Astrocyte of the hippocampus (primary cell): ENCODE measurements at places on chromosomes 7 and 10.

DNA sequence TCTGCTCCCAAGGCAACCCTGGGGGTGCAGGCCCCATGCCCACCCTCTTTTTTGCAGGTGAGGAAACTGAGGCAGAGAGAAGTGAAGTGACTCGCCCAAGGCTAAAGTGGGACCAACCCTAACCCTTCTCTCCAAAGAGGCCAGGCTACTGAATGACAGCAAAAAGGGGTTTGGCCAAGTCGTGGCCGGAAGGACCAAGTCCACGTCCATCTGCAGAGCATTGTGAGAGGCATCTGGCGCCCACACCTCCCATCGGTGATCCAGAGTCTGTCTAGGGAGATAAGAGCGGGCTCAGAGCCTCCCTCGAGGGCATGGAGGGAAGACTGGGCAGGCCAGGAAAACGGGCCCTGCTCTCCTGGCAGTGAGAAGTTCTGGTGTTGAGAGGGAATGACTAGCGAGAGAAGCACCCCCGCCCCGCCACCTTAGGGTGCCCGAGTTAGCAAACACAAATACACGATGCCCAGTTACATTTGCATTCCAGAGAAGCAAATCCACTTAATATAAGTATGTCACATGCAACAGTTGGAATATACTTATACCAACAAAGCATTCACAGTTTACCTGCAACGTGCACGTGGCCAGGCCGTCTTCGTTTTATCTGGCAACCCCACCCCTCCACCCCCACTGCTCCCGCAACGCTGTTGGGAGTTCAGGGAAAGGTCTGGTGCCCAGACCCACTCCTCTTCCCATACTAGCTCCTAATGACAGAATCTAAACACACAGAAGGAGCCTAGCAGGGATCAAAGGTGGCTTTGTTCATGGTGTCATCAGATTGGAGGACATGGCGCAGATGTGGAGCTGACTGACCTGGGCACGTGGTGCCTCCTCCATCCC lies 124.9 kb downstream of the OAT start:
- no peak for DNase-seq

DNA sequence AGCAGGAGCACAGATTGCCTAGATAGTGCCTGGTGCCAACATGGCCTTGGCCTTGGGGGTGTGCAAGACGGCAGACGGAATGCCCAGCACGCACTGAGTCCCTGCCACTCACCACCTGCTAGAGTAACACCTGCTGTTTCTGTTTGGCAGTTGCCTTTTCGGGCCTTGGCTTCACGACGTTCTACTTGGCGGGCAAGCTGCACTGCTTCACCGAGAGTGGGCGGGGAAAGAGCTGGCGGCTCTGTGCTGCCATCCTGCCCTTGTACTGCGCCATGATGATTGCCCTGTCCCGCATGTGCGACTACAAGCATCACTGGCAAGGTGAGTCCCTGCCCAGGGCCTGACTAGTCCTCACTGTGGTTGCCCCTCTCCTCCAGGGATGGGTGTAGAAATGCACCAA lies 118.0 kb downstream of the PLPP4 start:
- no peak for DNase-seq

- peak; percentile 42 for DNase-seq
Measured at GRCh38 chr10:86232644-86233043, 134.0 kb downstream of the GRID1 start.

DNA sequence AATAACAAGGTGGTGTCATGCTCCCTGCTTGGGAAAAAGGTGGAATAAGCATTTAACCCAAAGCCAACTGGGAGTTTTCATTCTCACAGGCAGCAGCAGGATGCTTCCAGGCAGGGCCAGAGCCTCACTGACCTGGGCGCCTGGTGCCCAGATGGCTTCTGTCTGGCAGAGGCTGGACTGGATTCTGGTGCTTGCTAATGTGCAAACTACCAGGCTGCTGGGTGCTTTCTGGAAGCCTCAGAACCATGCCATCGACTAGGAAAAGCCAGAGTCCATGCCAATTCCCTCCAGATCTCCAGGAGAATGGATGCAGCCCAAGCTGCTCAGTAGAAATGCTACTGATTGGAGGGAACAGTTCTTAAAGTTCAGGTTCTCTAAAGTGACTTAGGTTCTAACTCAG lies 36.2 kb downstream of the VIPR2 start:
- no peak for DNase-seq

DNA sequence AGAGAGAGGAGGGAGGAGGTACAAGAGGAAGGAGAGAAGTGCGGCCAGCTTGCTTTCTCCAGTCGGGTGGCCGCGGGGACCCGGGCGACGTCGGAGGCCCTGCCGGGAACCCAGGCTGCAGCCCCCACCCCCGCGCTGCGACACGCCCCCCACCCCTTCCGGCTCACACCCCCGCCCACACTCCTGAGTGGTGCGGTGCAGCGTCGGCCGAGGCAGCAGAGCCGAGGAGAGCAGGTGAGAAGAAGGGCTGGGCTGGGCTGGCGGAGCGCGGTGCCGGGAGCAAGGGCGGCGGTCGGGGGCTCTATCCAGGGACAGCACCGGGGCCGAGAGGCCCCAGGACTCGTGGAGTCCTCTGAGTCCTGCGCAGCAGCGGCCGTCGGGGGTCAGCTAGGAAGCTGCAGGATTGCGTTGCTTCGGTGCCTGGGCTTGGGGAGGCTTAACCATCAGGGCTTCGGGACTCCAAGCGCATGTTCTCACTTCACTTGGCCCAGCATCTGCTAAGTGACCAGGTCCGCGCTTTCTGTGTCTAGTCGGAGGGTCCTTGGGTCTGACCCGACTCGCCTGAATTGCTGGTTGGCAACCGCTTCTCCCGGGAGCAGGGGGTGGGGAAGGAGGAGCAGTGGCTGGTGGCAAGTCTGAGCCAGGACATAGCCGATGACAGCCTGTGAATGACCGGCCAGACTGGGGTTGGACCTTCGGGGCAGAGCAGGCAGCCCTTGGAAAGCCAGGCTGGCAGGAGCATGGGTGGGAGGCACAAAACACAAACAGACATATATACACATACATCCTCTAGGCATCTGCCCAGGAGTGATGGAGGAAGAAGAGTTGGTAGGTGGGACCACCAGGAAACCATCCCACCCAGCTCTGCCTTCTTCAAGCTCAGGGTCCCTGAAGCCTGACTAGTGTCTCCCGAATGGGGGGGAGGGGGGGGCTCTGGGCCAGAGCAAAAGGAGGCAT lies 683 bp downstream of the CHAT start:
- DNase-seq: no peak

DNA sequence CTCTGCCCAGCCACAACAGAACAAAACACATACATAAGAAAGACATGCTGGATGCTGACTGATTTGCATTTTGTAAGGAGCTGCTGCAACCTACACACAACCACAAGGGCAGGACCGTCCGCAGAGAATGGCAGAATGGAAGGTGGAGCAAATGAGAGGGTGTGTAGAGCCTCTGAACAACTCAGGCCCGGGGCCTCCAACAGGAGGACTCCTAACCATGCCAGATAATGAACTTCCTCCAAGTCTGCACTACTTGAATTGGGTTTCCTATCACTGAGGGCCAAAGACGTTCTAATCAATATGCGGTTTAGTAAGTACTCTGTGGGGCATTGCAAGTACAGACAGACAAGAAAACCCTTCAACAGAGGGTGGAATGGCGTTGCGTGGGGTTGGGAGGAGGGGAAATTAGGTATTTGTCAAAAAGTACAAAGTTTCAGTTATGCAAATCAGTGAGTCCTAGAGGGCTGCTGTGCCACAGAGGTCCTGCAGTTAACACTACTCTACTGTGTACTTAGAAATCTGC lies 14.6 kb downstream of the VOPP1 start:
- no peak for DNase-seq

- DNase-seq: no peak
Measured at GRCh38 chr10:96082748-96083147, 39.4 kb downstream of the CCNJ start.

GRCh38 chr7:24907311-24907886 lies 72.6 kb downstream of the OSBPL3 start:
- DNase-seq: peak; percentile 82

GRCh38 chr7:103989785-103990767 lies 618 bp upstream of the RELN start:
- DNase-seq: peak; percentile 55

DNA sequence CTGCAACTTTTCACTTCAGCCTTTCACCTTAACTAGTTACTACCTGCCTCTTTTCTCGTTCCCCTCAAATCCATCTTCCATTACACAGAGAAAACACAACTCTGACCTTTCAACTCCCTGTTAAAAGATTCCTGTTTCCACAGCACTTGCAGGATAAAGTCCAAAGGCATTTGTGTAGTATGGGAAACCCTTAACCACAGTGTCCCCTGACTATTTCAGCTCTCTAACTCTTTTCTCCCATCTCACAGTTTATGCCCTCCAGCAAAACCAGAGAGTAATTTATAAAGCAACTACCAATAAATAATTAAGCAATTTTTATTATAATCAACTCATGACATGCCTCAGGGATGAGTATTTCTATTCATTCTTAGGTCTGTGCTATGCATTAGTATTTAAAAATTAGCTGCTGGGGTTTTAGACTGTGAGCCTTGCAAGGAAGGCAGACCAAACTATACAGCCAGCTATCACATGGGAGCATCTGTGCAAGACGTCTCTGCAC lies 51.0 kb downstream of the COL1A2 start:
- no peak for DNase-seq

GRCh38 chr7:71349682-71350481 lies 217.9 kb downstream of the GALNT17 start:
- DNase-seq: no peak

- DNase-seq: no peak
Measured at GRCh38 chr10:49254556-49255318, 44.2 kb upstream of the C10orf71 start.

GRCh38 chr7:107810626-107811025 lies 7.6 kb upstream of the SLC26A3 start:
- no peak for DNase-seq

DNA sequence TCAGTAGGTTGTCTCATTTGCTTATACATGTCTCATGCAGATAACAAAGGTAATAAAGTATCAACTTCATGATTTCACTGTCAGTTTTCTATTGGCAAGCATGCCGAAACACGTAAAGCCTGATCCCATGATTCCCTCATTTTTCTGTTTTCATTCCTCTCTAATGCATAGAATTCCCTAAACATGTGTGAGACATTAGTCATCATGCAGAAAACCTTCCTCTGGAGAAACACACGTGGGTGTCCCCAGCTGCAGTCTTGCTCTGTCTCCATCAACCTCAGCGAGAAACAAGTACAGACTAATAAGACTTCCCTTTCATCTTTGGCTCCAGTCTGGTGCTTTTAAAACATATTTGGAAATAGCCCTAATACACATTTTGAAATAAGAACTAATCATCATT lies 432.7 kb upstream of the VSTM2A start:
- no peak for DNase-seq

DNA sequence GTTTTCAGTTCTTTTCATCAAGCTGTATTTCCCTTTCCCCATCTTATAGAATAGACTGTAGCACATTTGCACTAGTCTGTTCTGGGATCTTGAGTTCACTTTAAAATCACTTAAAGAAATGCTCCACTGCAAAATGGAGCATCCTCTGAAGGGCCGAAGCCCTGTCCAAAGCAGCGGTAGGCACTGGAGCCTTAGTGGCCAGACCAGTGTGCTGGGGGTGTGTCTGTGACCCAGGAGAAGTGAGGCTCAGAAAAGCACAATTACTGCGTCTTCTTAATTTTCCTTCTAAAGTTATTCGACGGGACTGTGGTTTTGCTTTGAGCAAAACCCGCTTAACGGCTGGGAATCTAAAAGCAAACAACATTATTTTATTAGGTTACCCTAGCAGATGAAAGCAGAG lies 205.7 kb downstream of the SLC25A13 start:
- DNase-seq: no peak

DNA sequence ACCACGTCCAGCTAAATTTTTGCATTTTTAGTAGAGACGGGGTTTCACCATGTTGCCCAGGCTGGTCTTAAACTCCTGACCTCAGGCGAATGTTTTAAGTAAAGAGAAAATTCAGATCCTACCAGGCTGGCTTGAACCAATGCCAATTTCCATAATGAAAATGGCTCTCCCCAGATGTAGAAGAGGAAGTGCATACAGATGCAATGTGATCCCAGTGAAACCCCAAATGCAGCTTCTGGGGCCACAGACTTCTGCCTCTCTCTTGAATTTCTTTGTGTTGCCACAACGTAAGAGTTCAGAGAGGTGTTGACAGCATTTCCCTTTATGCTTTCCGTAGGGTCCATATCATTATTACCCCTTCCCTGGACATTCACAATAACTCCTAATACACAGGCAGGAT lies 29.6 kb upstream of the GOT1 start:
- DNase-seq: no peak

DNA sequence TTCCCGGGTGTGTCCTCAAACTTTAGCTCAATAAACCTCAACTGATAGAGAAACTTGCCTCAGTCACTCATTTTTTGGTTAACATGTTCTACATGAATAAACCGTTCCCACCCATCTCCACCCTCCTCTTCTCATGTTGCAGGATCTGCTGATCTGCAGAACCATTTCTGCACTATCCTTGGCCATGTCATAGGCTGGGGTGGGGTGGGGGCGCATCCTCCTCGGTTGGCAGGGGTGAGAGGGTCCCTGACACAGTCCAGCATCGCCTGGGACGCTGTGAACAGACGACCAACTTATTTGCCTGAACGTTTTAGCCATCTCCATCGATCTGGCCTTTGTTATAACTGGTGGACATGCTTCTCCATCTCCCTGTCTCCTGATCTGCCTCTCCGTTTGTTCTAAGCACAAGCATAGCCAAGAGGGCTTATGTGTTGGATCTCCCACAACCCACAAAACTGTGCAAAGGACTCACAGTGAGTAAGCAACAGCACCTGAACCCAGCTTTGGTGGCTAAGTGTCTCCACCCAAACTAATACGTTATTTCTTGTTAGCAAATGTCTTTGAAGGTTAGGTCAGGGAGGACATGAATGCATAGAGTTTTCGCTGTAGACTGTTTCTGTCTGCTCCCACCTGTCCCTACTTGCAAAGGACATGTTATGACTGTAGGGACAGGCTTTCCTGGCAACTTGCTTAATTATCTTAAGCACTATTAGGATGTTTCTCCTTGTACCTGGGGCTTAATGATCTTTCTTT lies 51.7 kb downstream of the PRKCQ start:
- no peak for DNase-seq

GRCh38 chr7:25068502-25069213 lies 56.4 kb downstream of the CYCS start:
- DNase-seq: no peak

DNA sequence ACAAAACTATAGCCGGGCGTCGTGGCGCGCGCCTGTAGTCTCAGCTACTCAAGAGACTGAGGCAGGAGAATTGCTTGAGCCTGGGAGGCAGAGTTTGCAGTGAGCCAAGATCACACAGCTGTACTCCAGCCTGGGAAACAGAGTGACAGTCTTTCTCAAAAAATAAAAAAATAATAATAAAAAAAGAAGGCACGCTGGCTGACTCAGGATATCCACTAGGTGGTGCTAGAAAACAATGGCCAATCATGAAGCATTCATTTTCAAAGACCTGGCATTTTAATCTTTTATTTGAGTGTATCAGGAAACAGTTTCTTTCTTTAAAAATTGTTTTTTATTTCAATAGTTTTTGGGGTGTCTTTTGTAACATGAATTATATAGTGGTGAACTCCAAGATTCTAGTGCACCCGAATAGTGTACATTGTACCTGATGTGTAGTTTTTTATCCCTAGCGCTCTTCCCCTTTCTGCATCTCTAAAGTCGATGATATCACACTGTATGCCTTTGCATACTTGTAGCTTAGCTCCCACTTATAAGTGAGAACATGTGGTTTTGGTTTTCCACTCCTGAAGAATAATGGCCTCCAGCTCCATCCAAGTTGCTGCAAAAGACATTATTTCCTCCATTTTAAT lies 88.6 kb downstream of the LYZL1 start:
- DNase-seq: no peak

GRCh38 chr10:89302625-89303024 lies 779 bp downstream of the IFIT2 start:
- DNase-seq: no peak
